ENCODE measurements at places on chromosomes 7 and 10. TPM values are rescaled to one million over a fixed set of nuclear protein-coding genes. Genes with fewer than 3 reads are reported as not detected.

- no peaks in the 10 kb centered on the region for H3K27me3 ChIP-seq
- no peaks in the 10 kb centered on the region for H3K36me3 ChIP-seq
- DNase-seq: peak; percentile 18
Measured at GRCh38 chr10:72802332-72802731, 91.2 kb upstream of the OIT3 start.

GRCh38 chr10:129933456-129934092 is 30.5 kb downstream of the EBF3 start:
- no peak overlapping the region for H3K4me3 ChIP-seq
- H3K36me3 ChIP-seq: no peaks in the 10 kb centered on the region
- H3K27me3 ChIP-seq: no peaks in the 10 kb centered on the region
- DNase-seq: no peak
- H3K4me1 ChIP-seq: no peaks in the 10 kb centered on the region

TMEM184A gene
- total RNA-seq: 9.0 TPM

ATOH7 gene
- not detected for total RNA-seq

FOXI2 gene
- total RNA-seq: not detected

DNA sequence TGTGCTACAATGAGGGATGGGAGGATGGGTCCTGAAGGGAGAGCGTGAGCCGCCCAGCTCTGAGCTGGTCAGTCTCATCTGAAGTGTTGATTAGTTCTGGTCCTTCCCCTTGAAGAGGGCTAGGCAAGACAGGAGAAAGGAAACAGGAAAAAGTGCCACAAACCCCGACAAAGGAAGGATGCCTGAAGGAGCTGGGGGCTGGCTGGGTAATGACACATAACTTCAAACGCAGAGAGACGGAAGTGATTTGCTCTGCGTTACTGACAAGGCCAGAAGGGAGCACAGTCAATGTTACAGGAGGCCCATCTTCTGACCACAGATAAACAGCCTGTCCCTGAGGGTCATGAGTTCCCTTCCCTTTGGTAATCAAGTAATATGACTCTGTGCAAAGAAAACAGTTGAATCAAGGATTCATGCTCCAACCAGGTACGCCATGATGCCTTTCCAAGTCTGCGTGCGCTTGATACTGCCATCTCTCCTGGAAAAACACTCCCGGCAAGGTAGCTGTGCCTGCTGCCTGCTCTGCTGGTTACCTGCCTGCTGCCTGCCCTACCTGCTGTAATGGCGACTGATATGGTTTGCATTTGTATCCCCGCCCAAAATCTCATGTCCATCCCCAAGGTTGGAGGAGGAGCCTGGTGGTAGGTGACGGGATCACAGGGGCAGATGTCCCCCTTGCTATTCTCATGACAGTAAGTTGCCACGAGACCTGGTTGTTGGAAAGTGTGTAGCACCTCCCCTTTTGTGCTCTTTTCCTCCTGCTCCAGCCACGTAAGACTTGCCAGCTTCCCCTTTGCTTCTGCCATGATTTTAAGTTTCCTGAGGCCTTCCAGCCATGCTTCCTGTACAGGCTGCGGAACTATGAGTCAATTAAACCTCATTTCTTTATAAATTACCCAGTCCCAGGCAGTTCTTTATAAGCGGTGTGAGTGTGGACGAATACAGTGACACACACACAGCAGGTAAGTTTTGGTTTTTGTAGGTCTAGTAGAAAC is 57.9 kb downstream of the GRB10 start:
- H3K4me3 ChIP-seq: no peak overlapping the region
- no peaks in the 10 kb centered on the region for H3K36me3 ChIP-seq
- DNase-seq: no peak
- peaks cover 12% of the 10 kb centered on the region for H3K4me1 ChIP-seq
- H3K27me3 ChIP-seq: no peaks in the 10 kb centered on the region
- H3K27ac ChIP-seq: peak overlapping the region; percentile 21

- no peaks in the 10 kb centered on the region for H3K36me3 ChIP-seq
- H3K27ac ChIP-seq: no peak overlapping the region
- no peaks in the 10 kb centered on the region for H3K4me1 ChIP-seq
- H3K27me3 ChIP-seq: peaks cover 60% of the 10 kb centered on the region
Measured at GRCh38 chr10:128314686-128315085, 188.5 kb upstream of the MKI67 start.

- no peak for DNase-seq
- H3K27ac ChIP-seq: no peak overlapping the region
- H3K4me1 ChIP-seq: no peaks in the 10 kb centered on the region
- peaks cover 5% of the 10 kb centered on the region for H3K27me3 ChIP-seq
- no peaks in the 10 kb centered on the region for H3K36me3 ChIP-seq
Measured at GRCh38 chr7:132300599-132301277, 275.5 kb downstream of the PLXNA4 start.

DNA sequence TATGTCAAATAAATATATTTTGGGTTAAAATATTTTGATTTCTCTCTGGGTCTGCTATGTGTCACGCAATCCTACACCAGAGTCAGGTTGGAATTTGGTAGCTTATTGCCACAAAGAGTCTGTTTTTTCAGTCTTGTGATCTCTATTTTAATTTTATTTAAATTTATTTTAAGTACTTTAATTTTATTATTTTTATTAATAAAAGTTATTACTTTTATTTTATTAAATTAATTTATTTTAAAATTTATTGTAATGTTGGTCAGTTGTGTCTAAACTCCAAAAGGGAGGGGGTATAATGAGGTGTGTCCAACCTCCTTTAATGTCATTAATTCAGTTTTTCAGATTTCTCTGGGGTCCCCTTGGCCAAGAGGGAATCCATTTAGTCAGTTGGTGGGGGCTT is 42.8 kb upstream of the RAB18 start:
- H3K4me3 ChIP-seq: no peak overlapping the region
- no peak for DNase-seq
- H3K27me3 ChIP-seq: no peaks in the 10 kb centered on the region

DNA sequence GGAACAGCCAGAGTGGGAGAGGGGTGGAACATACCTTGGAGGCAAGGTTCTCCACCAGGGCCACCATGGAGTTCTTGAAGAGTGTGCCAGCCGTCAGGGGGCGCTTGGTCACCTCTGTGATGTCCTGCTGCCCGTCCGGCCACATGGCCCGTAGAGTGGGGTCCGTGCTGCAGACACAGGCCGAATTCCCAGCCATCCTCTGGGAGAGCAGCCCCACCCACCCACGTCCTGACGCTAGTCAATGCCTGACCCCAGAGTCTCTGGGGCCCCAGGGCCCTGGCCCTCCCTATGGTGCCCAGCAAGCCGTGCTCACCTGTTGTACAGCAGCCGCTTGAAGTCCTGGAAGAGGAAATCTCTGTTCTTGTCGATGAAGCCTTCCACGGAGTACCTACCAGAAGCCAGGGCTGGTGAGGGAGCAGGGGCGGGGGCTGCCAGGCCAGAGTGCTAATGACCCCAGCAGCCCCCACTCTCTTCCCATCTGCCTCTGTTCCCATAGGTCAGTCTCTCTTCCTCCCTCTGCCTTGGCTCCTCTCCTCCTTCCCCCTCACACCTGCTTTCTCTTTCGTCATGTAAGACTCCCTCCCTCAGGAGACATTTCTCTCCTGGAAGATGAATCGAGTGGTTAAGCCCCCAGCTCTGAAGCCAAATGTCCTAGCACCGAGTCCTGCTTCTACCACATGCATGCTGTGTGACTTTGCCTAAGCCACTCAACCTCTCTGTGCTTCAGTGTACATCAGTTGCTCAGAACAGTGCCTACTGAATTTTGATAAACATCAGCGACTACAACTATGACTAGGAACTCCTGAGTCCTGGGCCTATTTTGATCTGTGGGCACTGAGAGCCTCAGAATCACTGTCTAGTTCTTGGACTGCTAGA is 11.0 kb downstream of the MYO1G start:
- no peaks in the 10 kb centered on the region for H3K4me1 ChIP-seq
- H3K36me3 ChIP-seq: no peaks in the 10 kb centered on the region
- no peak for DNase-seq
- H3K27me3 ChIP-seq: no peaks in the 10 kb centered on the region
- no peak overlapping the region for H3K27ac ChIP-seq
- H3K4me3 ChIP-seq: no peak overlapping the region

- H3K27me3 ChIP-seq: peaks cover 53% of the 10 kb centered on the region
- no peak overlapping the region for H3K27ac ChIP-seq
- H3K36me3 ChIP-seq: no peaks in the 10 kb centered on the region
- H3K4me1 ChIP-seq: no peaks in the 10 kb centered on the region
Measured at GRCh38 chr7:45699015-45699309, 124.8 kb downstream of the ADCY1 start.

NEUROG3 gene
- not detected for total RNA-seq

DNA sequence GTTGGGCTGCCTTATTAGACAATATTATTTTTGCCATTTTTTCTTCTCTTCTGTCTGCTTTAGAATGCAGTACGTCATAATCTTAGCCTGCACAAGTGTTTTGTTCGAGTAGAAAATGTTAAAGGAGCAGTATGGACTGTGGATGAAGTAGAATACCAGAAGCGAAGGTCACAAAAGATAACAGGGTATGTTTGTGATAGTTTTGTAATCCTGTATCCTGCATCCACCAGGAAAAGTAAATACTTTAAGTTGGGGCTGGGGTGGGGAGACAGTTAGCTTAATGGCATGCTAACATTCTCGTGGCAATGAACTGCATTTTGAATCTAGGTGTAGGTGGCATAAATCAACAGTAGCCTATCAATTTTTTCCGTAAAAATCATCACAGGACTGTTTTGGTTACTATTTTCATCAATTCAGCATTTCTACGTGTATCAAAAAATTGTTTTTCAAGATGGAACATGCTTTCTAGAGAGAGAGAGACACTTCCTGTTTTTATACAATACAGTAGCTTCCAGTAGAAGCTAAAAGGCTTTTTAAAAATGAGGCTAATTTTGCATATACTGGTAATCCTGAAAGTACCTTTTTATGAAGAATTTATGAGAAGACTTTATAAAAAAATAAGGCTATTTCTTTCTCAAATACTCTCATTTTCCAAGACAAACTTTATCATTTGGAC is 247.5 kb downstream of the FOXP2 start:
- H3K27me3 ChIP-seq: peaks cover 49% of the 10 kb centered on the region
- DNase-seq: no peak
- no peaks in the 10 kb centered on the region for H3K36me3 ChIP-seq

OPN4 gene
- not detected for total RNA-seq

GRCh38 chr7:106598663-106599342 is 62.2 kb downstream of the CCDC71L start:
- H3K27me3 ChIP-seq: peaks cover 11% of the 10 kb centered on the region
- peak; percentile 60 for DNase-seq
- H3K27ac ChIP-seq: no peak overlapping the region
- H3K4me3 ChIP-seq: no peak overlapping the region

CUBN gene
- 1.3 TPM for total RNA-seq

DNA sequence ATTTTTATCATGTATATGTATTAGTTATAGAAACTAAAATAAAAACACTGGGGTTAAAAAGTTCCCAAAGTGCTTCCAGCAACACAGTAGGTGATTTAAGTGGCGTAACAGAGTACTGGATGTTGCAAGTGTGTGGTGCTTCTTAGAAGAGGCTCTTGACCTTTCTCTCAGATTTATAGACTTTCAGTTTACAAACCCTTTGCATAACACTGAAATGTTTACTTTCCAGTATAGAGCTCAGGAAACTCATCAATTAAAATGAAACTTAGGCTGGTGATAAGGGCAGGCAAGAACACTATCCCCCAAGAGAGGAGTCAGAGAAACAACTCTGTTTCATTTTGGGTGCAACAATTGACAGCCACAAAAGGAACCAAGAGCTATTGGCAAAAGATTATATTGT is 27.5 kb upstream of the SMC3 start:
- no peak for DNase-seq
- no peak overlapping the region for H3K27ac ChIP-seq
- H3K4me1 ChIP-seq: no peaks in the 10 kb centered on the region
- H3K4me3 ChIP-seq: no peak overlapping the region

CALHM2 gene
- total RNA-seq: 4.2 TPM

- no peak overlapping the region for H3K27ac ChIP-seq
- no peaks in the 10 kb centered on the region for H3K27me3 ChIP-seq
- no peak overlapping the region for H3K4me3 ChIP-seq
- no peaks in the 10 kb centered on the region for H3K4me1 ChIP-seq
Measured at GRCh38 chr7:157033483-157034473, 23.3 kb upstream of the MNX1 start.

DNA sequence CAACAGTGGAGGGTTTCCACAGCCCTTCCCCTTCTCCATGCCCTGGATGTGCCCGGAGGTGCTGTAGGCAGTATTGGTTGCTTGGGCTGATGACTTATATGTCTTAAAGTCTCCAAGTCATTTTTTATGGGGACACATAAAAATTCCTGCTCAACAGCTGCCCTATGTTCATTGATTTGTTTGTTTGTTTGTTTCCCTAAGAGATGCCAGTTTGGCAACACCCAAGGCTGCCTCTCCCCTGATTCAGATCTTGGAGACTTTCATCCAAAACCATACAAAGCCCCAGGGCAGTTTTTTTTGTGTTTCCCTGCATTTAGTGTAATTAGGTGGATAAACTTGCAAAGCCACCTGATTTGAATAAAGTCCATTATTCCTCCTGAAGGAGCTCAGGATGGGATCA is 115.3 kb downstream of the PLPP4 start:
- no peaks in the 10 kb centered on the region for H3K36me3 ChIP-seq
- H3K4me3 ChIP-seq: no peak overlapping the region
- peaks cover 38% of the 10 kb centered on the region for H3K27me3 ChIP-seq
- DNase-seq: no peak

GRCh38 chr10:49154641-49155040 is 20.8 kb upstream of the FAM170B start:
- no peak overlapping the region for H3K27ac ChIP-seq
- DNase-seq: no peak
- H3K4me1 ChIP-seq: no peaks in the 10 kb centered on the region
- peaks cover 72% of the 10 kb centered on the region for H3K27me3 ChIP-seq

METTL27 gene
- total RNA-seq: 4.4 TPM

DNA sequence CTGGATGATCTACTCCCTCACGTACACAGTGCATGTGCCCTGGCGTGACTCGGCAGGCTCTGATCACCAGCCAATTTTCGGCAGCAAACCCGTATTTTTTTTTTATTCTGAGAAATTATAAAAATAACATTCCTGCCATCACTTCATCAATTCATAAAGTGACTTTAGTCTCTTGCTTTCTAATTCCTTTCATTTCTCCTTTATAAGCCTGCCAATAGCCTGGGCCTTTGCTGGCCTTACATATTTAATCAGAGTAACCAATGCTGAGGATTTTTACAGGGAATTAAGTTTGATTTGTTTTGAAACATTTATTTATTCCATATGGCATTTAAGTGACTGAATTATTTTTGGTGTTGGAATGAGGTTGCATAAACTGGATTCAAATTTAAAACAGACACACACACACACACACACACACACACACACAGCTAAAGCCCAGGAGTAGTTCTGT is 140.8 kb downstream of the ETV1 start:
- DNase-seq: no peak
- H3K36me3 ChIP-seq: no peaks in the 10 kb centered on the region
- H3K4me1 ChIP-seq: peaks cover 29% of the 10 kb centered on the region
- no peaks in the 10 kb centered on the region for H3K27me3 ChIP-seq

DNA sequence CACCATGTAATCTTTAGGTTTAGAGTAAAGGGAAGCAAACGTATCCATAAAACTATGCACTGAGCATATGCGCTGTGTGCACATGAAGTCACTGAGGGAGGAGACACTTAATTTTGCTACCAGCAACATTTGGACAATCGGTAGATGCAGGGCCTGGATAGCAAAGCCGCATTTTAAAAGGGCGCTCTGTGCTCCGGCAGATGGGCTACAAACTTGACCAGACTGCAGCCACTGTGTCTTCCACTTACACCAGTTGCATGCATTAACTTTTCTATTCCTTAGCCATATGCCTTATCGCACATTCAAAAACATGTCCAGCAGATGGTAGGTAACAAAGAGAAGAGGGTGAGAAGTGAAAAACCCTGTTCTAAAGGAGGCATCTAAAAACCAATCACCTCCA is 18.3 kb downstream of the FAM171A1 start:
- no peaks in the 10 kb centered on the region for H3K36me3 ChIP-seq
- H3K4me3 ChIP-seq: no peak overlapping the region
- no peak for DNase-seq
- no peak overlapping the region for H3K27ac ChIP-seq
- no peaks in the 10 kb centered on the region for H3K27me3 ChIP-seq
